ENCODE measurements at places on chromosomes 5 and 9.

DNA sequence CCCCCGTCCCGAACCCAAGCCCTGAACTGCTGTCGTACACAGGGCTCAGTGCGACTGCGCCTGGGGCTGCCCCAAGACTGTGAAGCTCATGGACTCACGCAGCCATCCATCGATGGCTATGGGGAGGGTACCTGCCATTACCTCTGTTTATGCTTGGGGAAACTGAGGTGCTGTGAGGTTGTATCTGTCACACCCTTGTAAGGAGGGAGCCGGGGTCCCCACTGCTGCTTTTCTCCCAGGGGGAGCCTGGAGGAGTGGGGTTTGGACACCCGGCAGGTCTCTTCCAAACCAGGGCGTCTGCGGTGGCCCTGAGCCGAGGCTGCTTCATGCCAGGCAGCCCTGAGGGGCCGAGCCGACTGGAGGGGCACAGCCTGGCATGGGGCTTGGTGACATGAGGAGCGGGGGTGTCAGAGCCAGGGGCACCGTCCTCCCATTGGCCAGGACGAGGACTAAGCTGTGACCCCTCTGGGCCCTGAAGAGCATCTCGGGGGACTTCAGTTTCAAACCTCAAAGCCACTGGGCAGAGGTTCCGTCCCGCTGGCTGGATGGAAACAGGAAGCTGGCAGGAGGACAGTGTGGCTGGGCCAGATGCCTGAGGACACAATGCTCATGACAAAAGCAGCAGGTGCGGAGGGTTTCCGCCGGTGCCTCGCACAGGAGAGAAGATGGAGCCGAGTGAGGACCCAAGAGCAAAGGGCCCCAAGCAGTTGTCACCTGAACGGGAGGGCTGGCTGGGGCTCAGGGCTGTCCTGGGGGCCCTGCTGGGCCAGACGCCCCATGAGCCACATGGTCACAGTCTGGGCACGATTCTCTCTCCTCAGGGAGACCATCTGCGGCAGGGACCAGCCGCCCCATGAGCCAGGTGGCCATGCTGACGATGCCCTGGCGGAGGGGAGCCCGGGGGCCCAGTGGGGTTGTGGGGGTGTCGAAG, 54.4 kb upstream of the EXOC3 start:
- DNase-seq: no peak

DNA sequence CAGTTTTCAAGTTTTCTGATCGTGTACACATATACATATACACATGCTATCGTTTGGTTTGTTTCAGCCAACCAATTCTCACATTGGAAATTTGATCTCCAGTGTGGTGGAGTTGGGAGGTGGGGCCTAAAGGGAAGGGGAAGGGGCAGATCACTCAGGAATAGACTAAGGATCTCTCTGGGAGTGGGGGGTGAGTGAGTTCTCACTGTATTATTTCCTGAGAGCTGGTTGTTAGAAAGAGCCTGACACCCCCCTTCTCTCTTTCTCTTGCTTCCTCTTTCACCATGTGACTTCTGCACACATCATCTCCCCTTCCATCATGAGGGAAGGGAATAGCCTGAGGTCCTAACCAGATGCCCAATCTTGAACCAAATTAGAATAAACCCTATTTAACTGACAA, 551.7 kb downstream of the MAT2B start:
- no peak for DNase-seq

GRCh38 chr5:57749396-57749795, 266.8 kb upstream of the ACTBL2 start:
- DNase-seq: no peak

DNA sequence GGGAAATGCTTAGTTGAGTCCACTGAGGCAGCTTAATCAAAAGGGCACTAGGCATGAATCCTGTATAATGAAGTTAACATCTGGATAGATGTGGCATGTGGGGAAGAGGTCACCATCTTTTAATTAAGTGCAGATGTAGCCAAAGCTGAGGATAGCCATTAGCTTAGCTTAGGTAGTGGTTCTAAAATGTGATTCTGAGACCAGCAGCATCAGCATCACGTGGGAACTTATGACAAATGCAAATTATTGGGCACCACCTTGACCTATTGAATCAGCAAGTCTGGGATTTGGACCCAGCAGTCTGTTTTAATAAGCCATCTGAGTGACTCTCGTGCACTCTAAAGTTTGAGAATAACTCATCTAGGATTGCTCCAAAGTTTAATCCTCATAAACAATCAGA, 63.8 kb downstream of the SNCAIP start:
- DNase-seq: no peak

GRCh38 chr5:91072881-91073280, 310.2 kb downstream of the ARRDC3 start:
- no peak for DNase-seq

GRCh38 chr5:122907276-122907675, 61.9 kb downstream of the SNX24 start:
- DNase-seq: no peak

GRCh38 chr5:155276231-155276630, 262.7 kb downstream of the KIF4B start:
- DNase-seq: no peak

GRCh38 chr5:95069948-95070347, 214.9 kb downstream of the MCTP1 start:
- DNase-seq: no peak

GRCh38 chr9:89482901-89483361, 15.0 kb downstream of the SEMA4D start:
- peak; percentile 44 for DNase-seq

DNA sequence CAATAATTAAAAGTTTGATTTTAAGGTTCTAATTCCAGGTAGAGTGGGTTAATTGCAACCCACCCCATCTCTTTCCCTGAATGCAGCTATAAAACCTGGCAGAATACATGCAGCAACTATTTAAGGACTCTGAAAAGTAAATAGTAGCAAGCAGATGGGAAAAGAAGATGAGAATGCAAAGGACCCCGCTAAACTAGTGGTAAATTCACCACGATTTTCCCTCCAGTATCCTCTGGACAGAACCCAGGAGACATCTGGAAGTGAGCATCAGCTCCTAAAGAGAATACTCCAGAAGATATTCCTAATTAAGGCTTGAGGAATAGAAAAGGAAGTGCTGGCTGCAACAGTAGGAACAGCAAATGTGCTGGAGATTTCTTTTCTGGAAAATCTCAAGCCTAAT, 170.9 kb downstream of the FRMD3 start:
- DNase-seq: no peak

DNA sequence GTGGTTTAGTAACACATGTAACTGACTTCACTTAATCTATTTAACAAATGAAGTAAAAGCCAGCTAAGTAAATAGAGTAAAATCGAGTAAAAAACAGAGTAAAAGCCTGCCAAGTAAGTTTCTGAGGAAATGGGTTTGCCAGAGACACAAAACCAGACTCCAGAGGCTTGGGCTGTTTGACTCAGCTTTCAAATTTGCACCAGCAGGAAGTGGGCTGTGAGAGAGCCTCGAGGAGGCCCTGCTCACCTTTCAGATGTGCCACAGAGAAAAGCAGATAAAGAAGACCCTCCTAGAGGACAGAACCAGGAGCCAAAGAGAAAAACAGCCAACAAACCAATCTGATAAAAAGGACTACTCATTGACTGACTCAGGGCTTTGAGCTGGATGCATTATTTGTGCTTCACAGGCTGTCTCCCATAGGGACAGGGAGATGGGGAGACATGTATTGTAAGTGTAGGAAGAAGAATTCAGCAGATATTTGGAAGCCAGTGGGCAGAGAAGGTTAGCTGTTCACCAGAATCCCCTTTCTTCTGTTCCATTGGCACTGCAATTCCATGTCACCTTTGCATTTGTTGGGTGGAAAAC, 14.4 kb upstream of the AMACR start:
- DNase-seq: no peak

GRCh38 chr9:94941211-94941875, 214.8 kb downstream of the AOPEP start:
- no peak for DNase-seq

DNA sequence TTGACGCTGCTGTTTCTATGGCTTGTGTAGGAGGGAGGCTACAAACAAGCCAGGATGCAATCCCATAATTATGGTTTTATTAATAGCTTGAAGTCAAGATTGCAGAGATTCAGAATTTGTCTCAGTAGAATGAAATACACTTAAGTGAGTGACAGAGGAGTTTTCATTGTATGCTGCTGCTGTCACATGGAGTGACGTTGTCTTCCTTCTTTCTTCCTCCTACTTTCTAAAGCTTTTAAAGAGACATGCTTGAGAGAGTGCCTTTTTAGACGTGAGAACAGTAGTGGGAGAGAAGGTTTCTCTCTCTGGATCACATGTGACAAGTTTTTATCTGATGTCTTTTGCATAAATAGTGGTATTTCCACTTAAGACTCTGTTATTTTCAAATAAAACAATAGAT, 48.9 kb downstream of the MACIR start:
- no peak for DNase-seq

DNA sequence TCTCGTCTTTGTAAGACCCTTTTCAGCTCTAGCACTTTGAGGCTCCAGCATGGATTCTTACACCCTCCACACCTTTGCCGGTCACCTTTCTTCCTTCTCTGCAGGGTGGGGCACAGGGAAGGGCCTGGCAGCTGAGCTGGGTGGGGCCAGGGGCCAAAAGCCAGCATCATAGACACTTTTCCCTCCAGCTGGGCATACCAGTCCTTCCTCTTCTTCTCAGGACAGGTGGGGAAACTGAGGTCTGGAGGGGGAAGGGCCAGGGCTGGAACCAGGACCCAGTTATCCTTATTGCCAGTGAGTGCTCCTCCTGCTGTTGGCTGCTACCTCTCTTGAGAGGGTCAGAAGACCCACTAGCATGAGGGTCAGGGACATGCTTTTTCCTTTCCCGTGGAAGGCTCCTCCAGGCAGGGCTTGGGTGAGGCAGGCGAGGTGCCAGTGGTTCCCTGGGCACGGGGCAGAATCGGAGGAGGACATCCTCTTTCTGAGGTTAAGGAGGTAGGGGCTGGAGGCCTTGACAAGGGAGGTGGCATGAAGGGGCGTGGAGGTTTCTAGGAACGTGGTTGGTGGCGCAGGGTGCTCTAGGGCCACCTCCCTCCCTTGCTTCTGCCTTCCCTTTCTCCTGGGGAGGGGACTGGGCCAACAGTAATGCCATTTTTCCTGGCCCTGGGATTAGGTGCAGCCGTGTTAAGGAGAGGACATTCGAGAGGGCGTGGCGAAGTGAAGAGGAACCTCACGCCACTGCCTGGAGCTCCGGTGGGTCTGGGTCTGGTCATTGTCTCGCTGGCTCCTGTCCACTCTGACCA, at the start of gene NDST1:
NDST1 (plus strand) TSS at position 658 of the 803 bp plus-strand sequence. CDS start 13,124 bp downstream, outside the sequence.
- no peak for DNase-seq

- DNase-seq: no peak
These were observed 81.2 kb downstream of the GLDC start for GRCh38 chr9:6564360-6564759.

DNA sequence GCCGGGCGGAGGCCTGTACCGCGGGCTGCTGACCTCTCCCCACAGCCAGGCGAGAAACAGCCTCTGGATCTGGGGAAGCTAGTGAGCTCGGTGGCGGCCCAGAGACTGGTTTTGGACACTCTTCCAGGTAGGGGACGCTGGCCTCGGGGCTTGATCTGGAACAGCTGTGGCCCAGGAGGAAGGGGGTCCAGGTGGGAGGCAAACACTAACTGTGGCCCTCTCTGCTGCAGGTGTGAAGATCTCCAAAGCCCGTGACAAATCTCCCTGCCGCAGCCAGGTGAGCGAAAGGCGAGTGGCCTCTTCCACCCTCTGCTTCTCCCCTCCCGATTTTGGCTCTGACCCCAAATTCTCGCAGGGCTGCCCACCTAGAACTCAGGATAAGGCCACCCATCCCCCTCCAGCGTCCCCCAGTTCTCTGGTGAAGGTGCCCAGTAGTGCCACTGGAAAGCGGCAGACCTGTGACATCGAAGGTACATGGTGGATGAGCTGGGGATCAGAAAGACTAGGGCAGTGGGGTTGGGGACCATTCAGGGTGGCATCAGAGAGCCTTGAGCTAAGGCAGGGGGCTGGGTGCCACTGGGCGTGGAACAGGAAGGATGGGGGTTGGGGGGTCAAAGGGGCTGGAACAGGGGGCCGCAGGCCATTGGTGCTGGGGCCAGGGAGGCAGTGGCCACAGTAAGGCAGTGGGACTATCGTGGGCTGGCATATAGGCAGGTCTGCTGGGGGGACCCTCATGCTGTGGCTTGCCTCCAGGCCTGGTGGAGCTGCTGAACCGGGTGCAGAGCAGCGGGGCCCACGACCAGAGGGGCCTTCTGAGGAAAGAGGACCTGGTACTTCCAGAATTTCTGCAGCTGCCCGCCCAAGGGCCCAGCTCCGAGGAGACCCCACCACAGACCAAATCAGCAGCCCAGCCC, 12.9 kb upstream of the SLC34A1 start:
- no peak for DNase-seq

GRCh38 chr5:34550964-34551363, 105.2 kb upstream of the RAI14 start:
- DNase-seq: no peak

DNA sequence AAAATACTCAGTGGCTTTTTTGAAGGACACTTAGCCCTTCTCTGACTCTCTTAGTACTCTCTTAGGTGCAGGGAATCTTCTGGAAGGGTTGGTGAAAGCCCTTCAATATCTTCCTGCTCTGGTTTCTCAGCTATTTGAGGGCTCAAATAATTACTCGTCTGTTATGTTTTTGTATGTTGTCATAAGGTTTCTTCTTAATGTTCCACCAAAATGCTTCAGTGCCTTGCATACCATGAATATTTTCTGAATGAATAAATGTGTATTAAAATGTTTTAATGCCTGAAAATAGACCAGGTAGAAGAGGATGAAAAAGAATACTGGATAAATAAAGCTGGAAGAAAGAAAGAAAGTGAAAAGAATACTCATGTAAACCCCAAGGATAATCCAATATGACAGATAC, 124.3 kb downstream of the STK32A start:
- DNase-seq: no peak

DNA sequence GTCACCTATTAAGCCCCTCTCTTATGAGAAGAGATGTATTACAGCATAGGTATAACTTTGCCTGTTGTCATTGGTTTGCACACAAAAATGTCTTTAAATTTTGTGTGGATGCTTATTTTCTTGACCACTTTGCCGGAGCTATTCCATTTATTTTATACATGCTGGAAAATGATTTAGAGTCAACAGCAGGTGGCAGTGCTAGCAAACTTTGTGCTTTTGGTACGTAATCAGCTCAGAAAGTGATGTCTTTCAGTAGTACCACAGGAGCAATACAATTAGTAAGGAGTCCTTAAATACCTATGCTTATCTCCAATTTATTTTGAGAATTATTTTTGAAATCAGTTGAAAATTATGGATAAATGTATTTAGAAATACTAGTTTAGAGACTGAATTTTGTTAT, 19.8 kb upstream of the NUDT12 start:
- DNase-seq: no peak
